Activated CD8-positive, alpha-beta T cell treated with anti-CD3 and anti-CD28 coated beads, Interleukin-2, amount 10 ng/mL, durations not matched to agents 7 days and 5 days (primary cell): ENCODE measurements at places on chromosomes 16 and 17. TPM values are rescaled to one million over a fixed set of nuclear protein-coding genes. Genes with fewer than 3 reads are reported as not detected.
A peak's percentile ranks its signal among the peaks of the same experiment; 100 is the strongest.

DNA sequence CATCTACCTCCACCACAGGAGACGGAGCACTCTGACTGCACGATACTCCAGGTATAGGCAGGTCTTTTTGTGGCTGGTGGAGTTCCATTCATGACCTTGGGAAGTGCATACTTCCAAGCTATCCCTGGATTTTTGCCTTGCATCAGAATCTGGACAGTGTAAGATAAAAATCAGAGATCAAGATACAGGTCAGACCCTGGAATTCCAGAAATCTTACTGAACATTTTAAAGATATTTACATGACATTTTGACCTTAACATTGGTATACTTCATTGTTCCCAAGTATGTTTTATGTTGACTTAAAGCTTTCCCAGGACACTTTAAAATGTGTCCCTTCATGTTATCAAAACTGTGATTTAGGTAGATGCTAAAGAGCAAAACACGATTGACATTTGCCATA, 101.0 kb downstream of the SYCE1L start:
- H3K4me1 ChIP-seq, result no peaks in the 10 kb centered on the region
- H3K36me3 ChIP-seq, result no peaks in the 10 kb centered on the region
- no peaks in the 10 kb centered on the region for H3K27me3 ChIP-seq
- H3K27ac ChIP-seq, result no peak overlapping the region

RNF227 gene
- 4.2 TPM for total RNA-seq

DNA sequence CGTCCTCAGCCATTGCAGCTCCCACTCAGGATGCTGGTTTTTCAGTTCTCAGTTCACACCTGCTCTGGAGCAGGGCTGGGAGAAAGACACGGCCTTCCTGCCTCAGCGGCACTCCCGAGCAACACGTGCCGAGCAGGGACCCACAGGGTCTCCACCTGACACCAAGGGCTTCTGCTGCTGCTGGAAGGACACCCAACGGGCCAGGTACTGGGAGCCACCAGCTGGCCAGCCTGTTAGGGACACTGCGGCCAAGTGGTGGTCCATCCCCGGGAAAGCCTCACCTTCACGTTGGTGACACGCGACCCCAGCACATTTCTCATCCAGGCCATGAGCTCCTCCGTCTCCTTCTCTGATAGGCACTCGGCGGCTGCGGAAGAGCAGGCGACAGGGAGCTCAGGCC, 8.1 kb downstream of the DNASE1 start:
- no peak overlapping the region for H3K27ac ChIP-seq
- no peak for DNase-seq
- peaks cover 62% of the 10 kb centered on the region for H3K36me3 ChIP-seq

- H3K36me3 ChIP-seq, result no peaks in the 10 kb centered on the region
- H3K4me1 ChIP-seq, result peaks cover 6% of the 10 kb centered on the region
- H3K27me3 ChIP-seq, result peaks cover 14% of the 10 kb centered on the region
- H3K4me3 ChIP-seq, result no peak overlapping the region
These were observed 86.1 kb downstream of the ZFHX3 start for GRCh38 chr16:72961863-72962262.

DNA sequence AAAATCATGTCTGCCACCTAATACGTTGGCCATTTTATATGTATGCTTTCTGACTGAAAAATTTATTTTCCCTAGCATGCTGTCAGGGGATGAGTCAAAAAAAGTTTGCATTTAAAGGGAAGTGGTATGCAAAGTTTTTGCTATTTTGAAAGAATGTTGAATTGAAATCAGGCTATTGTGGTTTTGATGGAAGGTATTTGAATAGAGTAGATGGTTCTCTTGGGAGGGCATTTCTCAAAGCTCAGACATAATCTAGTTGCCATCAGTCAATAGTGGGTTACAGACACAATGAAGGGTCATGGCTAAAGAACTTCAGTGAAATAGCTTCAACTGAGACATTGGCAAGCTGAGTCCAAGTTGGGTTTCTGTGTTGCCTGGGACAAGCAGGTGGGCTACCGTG, 102.4 kb downstream of the MAP2K6 start:
- H3K4me3 ChIP-seq, result no peak overlapping the region
- H3K27me3 ChIP-seq, result no peaks in the 10 kb centered on the region
- peaks cover 10% of the 10 kb centered on the region for H3K36me3 ChIP-seq
- no peak for DNase-seq
- H3K27ac ChIP-seq, result no peak overlapping the region

- no peak overlapping the region for H3K27ac ChIP-seq
- peak overlapping the region; percentile 86 for H3K4me3 ChIP-seq
- DNase-seq, result no peak
- peaks cover 44% of the 10 kb centered on the region for H3K4me1 ChIP-seq
- H3K36me3 ChIP-seq, result peaks cover 64% of the 10 kb centered on the region
- H3K27me3 ChIP-seq, result no peaks in the 10 kb centered on the region
These were observed 2.0 kb downstream of the P4HB start for GRCh38 chr17:81858170-81858966.

GRCh38 chr16:86356804-86357203, 153.5 kb upstream of the FOXF1 start:
- no peak overlapping the region for H3K4me3 ChIP-seq
- no peak for DNase-seq
- H3K4me1 ChIP-seq, result no peaks in the 10 kb centered on the region
- H3K27me3 ChIP-seq, result no peaks in the 10 kb centered on the region
- no peak overlapping the region for H3K27ac ChIP-seq
- no peaks in the 10 kb centered on the region for H3K36me3 ChIP-seq

CEP20 gene
- total RNA-seq, result 45.0 TPM

GRCh38 chr16:82201926-82202325, 31.9 kb upstream of the MPHOSPH6 start:
- peaks cover 5% of the 10 kb centered on the region for H3K27me3 ChIP-seq
- no peak overlapping the region for H3K4me3 ChIP-seq
- DNase-seq, result no peak
- no peaks in the 10 kb centered on the region for H3K4me1 ChIP-seq

TMEM238L gene
- total RNA-seq, result not detected
